ENCODE measurements at places on chromosomes 3 and 15.
A peak's percentile ranks its signal among the peaks of the same experiment; 100 is the strongest.

DNA sequence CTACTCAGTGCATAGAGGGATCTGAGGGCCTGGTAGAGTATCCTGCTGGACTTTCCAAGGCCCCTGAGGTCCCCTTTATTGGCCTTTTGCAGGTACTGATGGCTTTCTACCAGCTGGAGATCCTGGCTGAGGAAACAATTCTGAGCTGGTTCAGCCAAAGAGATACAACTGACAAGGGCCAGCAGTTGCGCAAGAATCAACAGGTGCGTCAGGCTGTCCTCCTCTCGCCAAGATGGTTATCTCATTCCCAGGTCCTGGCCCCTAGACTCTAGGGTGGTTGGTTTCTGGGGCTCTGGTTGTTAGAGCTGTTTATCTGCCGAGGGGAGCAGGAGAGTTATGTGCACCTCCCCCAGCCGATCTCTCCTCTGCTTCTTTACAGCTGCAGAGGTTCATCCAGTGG is 9.3 kb downstream of the EIF2B5 start:
- no peak for DNase-seq

- DNase-seq: no peak
Measured at GRCh38 chr3:24390169-24391130, 104.2 kb downstream of the THRB start.

- DNase-seq: peak; percentile 1
Measured at GRCh38 chr3:5442106-5442785, 254.7 kb downstream of the EDEM1 start.

- no peak for DNase-seq
Measured at GRCh38 chr15:91992945-91993344, 139.4 kb downstream of the SLCO3A1 start.

- peak; percentile 70 for DNase-seq
Measured at GRCh38 chr15:74291101-74292071, 55.3 kb downstream of the CCDC33 start.

DNA sequence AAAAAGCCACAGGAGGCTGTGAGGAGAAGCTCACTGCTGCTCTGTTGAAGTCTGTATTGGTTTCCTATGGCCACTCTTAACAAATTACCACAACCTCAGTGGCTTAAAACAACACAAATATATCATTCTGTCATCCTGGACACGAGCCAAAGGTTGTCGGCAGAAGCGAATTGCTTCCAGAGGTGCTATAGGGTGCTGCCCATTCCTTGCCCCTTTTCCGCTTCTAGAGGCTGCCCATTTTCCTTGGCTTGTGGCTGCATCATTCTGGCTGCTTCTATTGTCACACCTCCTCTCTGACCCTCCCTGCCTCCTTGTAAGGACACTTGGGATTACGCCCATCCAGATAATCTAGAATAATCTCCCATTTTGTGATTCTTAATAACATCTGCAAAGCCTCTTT is 6.4 kb upstream of the SACM1L start:
- no peak for DNase-seq

GRCh38 chr3:165502707-165503106 is 306.5 kb upstream of the SLITRK3 start:
- no peak for DNase-seq

- DNase-seq: no peak
Measured at GRCh38 chr3:8887435-8888300, 75.6 kb downstream of the RAD18 start.

GRCh38 chr15:57647791-57648130 is 56.1 kb downstream of the MYZAP start:
- DNase-seq: peak; percentile 70

- DNase-seq: no peak
Measured at GRCh38 chr15:78339559-78339958, 594 bp upstream of the CRABP1 start.

DNA sequence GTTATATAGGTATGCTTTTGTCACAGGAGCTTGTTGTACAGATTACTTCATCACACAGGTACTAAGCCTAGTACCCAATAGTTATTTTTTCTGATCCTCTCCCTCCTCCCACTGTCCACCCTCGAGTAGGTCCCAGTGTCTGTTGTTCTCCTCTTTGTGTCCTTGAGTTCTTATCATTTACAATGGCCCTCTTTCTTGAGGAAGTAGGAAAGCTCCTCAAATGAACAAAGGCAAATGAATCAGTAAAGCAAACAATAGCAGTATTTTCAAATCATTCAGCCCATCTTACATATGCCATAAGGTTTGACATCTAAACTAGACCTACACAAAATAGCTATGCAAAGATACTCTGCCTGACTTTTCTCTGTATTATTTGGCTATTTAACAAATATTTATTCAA is 211.5 kb downstream of the CDIN1 start:
- no peak for DNase-seq

- no peak for DNase-seq
Measured at GRCh38 chr3:48267782-48268181, 26.9 kb downstream of the ZNF589 start.

DNA sequence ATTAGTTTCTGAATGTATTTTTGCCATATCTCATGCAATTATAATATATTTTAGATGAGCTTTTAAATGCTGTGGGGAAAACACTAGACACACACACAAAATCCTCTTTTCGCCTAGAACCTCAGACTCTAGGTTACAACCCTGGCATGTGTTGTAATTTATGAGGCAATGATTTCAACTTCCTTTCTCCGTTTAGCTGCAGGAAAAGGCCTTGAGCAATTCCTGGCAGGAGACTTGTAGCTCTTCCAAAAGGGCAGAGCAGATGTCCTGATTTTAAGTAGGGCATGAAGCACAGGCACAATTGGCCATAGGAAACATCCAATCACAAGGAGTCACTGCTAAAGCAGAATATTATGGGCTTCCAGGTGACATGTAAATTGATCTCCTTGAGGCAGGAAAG is 82.0 kb downstream of the GPR156 start:
- peak; percentile 87 for DNase-seq

DNA sequence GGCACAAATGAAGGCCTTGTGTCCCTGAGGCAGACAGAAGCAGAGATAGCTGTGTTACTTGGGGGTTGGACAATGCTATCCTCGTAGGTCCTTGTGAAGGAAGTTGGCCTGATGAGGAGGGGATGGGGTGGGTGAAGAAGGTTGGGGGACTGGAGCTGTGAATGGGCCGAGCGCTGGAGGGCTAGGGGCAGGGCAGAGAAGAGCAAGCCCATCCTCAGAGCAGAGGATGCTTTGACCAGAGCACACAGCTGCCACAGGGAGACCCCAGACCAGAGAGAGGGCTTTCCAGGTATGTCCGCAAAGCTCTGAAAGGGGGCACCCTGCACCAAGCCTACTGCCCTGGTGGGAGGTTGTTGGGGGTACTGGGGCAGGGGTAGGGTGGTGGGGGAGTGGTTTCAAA is 5.7 kb upstream of the TBC1D2B start:
- DNase-seq: no peak

- DNase-seq: peak; percentile 92
Measured at GRCh38 chr3:111846717-111847116, 12.3 kb upstream of the PHLDB2 start.

GRCh38 chr3:2099028-2099671 is 484 bp downstream of the CNTN4 start:
- DNase-seq: no peak

GRCh38 chr15:81087066-81087465 is 47.0 kb upstream of the CFAP161 start:
- peak; percentile 36 for DNase-seq

- peak; percentile 99 for DNase-seq
Measured at GRCh38 chr3:107216711-107217110, 160.5 kb upstream of the CCDC54 start.

- no peak for DNase-seq
Measured at GRCh38 chr3:82137050-82137449, 375.6 kb upstream of the GBE1 start.

DNA sequence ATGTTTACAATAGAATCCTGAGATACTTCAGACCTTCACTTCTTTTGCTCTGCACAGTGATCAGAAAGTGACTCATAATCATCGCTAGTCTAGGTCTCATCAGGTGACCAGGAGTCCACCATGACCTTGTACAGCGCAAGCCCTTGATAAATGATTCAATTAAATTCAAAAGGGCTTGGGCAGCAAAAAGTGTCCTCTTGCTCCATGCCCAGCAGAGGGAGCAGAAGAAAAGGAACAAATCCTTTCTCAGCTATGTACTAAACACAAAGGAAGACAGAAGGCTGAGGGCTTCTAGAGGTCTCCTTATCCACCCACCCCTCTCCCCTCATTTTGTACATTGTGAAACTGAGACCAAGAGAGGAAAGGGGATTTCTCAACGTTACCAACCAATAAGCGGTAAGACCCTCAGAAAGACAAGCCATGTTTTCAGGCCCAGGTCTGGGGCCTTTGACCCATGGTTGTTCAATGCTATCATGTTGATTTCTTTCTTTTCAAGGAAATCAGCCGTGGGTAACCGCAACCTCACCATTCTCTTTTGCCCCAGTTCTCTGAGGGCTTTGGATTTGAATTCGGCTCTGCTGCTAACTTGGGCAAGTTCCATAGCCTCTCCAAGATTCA is 74.8 kb downstream of the AQP9 start:
- peak; percentile 65 for DNase-seq

- no peak for DNase-seq
Measured at GRCh38 chr3:16837602-16838001, 47.2 kb upstream of the PLCL2 start.

DNA sequence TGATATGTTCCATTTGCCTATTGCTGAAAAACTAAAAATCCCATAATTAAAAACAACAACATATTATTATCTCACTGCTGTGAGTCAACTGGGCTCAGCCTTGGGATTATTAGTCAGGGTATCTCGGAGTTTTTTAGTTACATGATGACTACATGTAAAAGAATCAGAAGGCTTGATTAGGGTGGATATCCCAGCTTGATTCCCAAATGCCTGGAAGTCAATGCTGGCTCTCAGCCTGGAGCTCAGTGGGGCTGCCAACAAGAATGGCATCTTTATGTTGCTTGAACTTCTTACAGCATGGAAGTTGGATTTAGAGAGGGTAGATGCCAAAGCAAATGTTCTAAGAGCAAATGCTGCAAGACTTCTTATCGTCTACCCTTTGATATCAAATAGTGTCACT is 278.5 kb downstream of the PLOD2 start:
- peak; percentile 31 for DNase-seq

DNA sequence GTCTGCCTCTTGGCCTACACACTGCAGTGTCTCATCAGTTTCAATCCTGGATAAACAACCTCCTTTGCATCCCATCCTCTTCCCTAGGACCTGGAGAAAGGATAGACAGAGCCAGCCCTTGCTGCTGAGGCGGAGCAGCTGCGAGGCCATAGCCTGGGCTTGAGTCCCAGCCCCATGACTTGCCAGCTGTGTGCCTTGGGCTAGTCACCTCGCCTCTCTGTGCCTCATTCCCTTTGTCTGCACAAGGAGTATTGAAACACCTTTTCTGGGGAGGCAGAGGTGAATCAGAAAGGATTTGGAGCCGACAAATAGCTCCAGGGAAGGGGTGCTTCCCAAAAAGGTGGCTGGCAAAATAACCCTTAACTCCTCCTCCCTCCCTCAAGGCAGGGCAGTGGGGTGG is 65.0 kb upstream of the SLC6A1 start:
- no peak for DNase-seq

DNA sequence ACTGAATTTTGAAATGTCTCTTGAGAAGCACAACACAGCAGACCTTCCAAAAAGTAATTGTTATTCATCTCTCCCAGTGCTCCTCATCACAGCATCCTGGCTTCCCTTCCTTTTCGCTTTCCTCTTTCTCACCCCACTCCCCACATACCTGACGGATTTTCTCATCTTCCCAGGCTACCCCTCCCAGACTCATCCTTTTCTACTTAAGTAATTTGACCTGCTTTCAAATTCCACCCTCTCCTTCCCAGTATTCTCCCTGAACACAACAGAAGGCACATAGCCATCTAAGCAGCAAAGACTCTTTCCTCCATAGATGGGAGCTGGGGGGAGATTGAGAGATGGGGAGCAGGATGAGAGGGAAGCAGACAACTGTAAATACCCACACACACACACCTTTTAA is 187.1 kb upstream of the STT3B start:
- no peak for DNase-seq

DNA sequence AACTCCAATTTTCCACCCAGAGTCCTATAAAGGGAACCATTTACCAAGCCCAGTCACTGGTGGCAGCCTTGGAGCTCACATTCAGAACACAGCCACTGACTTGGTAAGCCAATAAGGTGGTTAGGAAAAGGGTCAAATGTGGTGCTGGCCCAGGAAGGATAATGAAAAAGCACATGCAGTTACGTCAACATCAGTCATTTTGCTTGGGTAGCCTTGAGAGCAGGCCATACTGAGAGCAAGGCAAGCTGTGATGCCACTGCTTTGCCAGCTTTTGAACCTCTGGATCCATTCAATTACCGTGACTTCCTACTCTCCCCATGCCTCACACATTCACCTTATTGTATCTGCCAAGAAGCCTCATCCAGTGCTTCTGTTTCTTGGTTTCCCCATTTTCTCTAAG is 253.6 kb downstream of the OPA1 start:
- no peak for DNase-seq

- DNase-seq: no peak
Measured at GRCh38 chr3:2156244-2156847, 57.7 kb downstream of the CNTN4 start.

GRCh38 chr3:42823351-42823750 is 14.1 kb downstream of the ACKR2 start:
- DNase-seq: peak; percentile 10

DNA sequence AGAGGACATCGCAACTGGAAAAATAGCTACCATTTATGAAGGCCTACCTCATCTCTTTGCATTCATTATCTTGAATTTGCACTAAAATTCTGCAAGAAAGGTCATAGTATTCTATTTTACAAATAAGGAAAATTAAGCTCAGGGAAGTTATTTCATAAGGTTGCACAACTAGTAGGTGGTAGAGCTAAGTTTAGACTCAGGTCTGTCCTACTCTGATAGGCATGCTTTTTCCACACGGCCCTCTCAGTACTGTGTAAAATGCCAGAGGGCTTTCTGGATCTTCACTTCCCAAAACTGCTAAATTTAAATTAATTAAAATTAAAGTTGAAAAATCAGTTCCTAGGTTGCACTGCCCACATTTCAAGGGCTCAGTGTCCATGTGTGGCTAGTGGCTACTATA is 18.3 kb downstream of the MAP2K1 start:
- DNase-seq: no peak

- no peak for DNase-seq
Measured at GRCh38 chr3:178754852-178755510, 218.7 kb downstream of the KCNMB2 start.

DNA sequence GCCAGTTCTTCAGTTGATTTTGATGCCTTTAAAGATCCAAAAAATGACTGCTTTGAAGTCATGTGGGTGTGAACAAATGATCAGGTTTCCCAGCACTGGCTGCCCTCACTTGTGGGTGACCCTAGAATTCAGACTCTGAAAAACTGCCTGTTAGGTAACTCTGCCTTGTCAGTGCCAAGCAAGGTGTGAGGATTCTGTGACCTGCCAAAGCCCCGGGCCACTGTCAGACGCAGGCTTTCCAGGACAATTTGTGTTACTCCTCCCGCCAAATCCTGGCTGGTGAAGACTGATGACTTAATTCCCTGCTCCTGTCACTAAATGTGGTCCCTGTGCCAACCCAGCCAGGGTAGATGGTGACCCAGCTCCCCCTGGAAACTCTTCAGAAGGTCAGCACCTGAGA is 99.2 kb upstream of the PSMD6 start:
- no peak for DNase-seq

Measured in iris pigment epithelial cell (primary cell).